ENCODE measurements at places on chromosomes 16 and 17.

- DNase-seq: no peak
Observed at GRCh38 chr16:79887541-79888540, 287.3 kb upstream of the MAF start.

DNA sequence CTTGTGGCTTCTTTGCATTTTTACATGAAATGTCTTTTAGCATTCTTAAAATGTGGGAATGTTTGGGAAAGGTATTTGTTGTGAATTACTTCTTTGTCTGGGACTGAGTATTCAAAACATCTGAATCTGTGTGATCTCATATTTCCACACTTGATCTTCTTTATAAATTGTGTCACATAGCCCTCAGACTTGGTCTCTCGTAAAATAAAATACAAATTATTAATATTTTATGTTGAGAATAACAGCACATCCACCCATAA lies 81.9 kb downstream of the TUBD1 start:
- no peak for DNase-seq

DNA sequence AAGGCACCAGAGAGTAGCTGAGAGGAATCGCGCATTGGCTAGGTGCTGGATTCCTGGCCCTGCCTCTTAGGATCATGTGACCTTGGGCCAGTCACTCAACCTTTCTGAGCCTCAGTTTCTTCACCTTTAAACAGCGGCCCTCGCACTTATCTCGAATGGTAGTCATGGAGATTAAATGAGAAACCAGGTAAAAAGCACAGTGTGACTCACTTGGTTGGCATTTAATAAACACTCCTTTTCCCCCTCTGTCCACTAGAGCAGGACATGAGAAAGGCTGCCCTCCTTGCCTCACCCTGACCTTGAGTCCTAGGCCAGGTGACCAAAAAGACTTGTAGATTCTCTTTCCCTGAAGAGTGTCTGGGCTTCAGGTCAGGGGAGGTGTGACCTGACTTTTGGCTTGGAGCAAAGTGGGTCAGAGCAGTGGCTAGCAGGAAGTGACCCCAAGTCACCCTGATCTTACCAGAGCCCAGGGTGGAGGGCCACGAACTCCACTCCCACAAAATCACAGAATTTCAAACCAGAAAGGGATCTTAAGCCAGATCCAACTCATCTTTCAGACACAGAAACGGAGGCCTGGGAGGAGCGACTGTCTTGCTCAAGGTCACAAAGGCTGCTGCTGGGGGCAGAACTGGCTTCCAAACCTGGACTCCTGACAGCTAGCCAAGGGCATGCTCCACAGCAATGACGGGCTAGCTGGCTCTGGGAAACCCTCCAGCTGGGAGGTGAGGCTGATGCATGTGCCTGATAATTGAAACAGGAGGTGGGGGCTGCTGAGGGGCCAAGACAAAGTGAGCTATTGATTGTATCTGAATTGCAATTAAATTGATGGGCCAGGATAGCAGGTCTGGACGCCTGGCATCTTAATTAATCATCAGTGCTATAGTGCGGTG lies 65.2 kb downstream of the PIPOX start:
- no peak for DNase-seq

GRCh38 chr17:13337864-13338371 lies 263.8 kb downstream of the HS3ST3A1 start:
- no peak for DNase-seq

DNA sequence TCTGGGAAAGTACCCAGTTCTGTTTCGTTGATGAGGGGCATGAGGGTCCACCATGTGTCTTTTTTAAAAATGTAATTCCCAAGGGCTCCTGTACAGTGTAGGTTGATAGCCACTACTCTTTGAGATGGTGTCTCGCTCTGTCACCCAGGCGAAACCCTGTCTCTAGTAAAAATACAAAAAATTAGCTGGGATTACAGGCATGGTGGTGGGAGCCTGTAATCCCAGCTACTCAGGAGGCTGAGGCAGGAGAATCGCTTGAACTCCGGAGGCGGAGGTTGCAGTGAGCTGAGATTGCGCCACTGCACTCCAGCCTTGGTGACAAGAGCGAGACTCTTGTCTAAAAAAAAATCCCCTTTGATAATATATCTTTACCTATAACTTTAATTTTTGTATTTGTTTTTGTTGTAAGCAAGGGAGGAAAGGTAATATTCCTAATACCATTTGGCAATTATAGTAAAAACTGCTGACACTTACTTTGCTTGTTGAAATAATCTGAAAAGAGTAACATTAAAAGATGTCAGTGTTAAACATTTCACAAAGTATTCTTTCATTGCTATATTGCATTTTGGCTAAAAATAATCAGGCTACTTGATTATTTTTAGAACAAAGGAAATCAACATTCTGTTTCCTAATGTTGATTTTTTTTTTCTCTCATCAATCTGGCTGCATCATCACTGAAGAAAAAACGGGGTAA lies 11.8 kb downstream of the KPNA2 start:
- DNase-seq: no peak

Data from stimulated activated CD4-positive, alpha-beta T cell treated with anti-CD3 and anti-CD28 coated beads, Interleukin-2, amount 100 ng/mL, for 24 hours (primary cell).